Stimulated activated CD8-positive, alpha-beta memory T cell treated with anti-CD3 and anti-CD28 coated beads, Interleukin-7, amount 100 ng/mL, for 4 hours (primary cell): ENCODE measurements at places on chromosomes 2 and 18.

GRCh38 chr2:169776252-169776761 lies 22.4 kb upstream of the SSB start:
- DNase-seq, result no peak

GRCh38 chr2:86673986-86674670 lies 46.0 kb upstream of the RMND5A start:
- DNase-seq, result no peak

DNA sequence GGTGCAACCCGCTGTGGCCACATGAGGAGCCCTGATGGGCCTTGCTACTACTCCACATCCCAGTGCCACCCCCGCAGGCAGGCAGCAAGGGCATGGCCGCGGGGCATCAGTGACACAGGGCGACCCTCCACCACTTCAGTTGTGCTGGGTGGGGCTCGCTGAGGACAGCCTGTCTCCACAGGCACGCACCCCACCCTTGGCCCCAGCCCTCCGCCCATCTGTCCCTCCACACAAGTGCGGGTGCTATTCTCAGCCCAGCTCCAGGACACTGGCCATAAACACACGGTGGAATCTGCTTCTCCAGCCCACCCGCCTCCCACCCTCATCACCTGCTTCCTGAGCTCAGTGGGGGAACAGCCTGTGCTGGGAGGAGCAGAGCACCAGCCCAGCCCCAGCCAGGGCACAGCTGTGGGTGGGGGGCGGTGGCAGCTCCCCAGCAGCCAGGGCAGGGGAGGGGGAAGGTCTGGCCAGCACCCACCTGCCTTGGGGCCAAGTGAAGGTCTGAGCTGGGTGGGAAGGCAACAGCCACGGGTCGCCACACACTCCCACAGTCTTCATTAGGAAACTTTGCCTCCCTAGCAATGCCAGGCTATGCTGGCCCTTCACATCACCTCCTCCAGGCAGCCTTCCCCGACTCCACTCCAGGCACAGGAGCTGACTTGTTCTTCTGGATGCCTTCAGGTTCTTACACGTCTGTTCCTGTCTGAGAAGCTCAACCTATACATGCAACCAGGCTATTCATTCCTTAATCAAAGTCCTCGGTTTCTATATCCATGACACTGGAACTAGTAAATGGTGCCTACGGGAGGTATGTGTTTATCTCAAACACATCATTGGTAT lies 16.5 kb downstream of the BIN1 start:
- DNase-seq, result no peak

DNA sequence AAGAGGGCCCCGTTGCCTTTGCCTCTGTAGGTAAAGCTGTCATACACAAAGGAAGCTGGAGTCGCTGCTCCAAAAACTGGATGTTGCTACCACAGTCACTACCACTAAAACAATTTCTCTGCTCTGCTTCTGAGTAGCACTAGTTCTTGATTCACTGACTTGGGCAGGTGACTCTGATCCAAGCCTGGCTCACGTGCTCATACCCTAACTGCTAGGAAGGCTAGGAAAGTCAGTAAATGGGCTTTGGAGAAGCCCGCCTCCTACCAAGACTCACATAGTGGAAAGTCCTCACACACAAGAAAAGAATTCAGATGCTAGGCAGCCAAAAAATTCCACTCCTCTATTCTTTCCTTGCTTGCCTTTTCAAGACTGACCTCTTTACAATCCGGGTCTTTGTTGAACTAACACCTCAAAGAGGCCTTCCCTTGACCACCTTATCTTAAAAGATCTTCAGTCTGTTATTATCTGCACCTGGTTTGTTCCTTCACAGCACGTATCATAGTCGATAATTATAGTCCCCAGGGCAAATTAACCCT lies 11.4 kb upstream of the DYNC1I2 start:
- no peak for DNase-seq

- DNase-seq, result no peak
Observed at GRCh38 chr2:140526575-140526974, 1604.2 kb downstream of the LRP1B start.

GRCh38 chr2:9407363-9407811 lies 15.9 kb downstream of the ITGB1BP1 start:
- no peak for DNase-seq

DNA sequence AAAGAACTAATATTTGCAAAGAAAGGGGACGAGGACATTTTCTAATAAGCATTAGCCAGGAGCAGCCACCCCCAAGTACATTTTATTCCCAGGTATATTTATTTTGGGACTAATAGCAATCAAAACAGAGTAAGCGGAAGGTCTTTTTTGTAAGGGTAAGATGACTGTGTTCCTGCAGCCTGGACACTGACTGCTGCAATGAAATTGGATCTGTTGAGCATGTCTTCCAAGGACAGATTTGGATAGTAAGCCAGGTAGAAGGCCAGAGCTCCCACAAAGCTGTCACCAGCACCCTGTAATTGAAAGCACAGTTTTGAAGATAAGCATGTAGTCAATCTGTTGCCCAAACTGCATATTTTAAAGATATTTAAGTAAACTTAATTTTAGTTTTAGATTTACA lies 10.0 kb downstream of the MRPL33 start:
- DNase-seq, result no peak

DNA sequence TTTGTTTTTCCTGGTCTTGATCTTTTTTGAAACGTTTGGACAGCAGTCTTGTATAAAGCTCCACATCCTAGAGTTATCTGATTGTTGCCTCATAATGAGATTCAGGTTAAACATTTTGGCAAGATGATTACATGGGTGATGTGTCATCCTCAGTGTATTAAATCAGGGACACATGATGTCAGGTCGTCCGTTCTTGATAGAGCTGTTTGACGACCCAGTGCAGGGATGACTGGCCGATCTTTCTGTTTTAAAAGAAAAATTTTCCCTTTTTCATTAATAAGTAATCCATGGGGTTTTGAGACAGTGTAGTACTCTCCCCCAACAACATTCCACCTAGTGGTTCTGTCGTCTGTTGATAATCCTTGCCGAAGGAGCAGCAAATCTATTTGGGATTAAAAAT lies 44.5 kb upstream of the SERPINB2 start:
- no peak for DNase-seq

- no peak for DNase-seq
Observed at GRCh38 chr2:55585451-55586080, 31.9 kb downstream of the PPP4R3B start.

DNA sequence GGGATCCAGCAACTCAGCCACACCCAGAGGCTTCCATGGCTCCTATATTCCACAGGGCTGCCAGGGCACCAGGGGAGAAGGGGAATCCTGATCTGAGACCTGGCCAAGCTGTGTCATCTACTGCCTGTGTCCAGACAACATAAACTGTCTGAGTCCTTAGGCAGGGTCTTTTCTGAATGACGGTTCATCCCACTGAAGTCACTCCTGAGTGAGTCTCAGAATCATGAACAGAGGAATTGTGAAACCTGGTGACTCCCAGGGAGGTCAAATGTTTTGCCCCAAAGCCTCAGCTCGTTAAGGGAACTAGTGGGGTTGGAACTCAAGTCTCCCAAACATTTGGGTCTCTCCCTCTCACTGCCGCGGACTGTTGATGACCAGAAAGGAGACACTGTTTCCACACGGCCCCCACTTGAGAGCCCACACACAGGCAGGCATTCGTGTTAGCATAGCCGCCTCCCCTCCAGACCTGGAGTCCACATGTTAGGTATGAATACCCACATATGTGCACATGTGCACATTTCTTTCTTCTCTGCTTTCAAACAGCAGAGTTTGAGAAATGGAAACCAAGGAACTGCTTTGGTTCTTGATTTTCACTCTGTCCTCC lies 125.0 kb upstream of the MSH6 start:
- DNase-seq, result no peak

GRCh38 chr2:160208655-160209515 lies 8.8 kb upstream of the ITGB6 start:
- DNase-seq, result no peak

GRCh38 chr18:46449033-46449432 lies 208.0 kb downstream of the LOXHD1 start:
- no peak for DNase-seq

- DNase-seq, result no peak
Observed at GRCh38 chr2:50345701-50346591, 686.0 kb downstream of the NRXN1 start.

DNA sequence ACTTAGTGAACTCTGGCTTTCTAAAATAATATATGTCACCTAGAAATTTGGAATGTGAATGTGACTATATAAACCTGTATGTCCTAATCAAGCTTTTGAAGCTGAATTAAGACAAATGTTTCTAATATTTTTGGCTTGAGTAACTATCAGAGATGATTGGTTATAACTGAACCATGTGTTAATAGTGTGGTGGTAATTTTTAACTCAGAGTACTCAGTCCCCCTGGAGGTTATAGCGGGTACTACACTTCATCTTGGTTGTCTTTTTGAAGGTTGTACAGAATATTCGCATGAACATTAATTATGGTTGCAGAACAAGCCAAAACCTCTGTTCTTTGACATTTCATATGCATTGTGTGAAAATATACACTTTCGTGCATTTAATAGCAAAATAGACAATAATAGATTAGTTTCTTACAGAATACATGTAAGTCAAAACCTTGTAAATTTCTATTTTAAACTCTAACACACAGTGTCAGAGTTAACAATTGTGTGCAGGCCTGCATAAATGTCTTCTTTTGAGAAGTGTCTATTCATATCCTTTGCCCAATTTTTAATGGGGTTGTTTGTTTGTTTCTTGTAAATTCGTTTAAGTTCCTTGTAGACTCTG lies 86.0 kb downstream of the OSBPL6 start:
- DNase-seq, result no peak

- no peak for DNase-seq
Observed at GRCh38 chr2:42907835-42908234, 115.5 kb upstream of the HAAO start.

DNA sequence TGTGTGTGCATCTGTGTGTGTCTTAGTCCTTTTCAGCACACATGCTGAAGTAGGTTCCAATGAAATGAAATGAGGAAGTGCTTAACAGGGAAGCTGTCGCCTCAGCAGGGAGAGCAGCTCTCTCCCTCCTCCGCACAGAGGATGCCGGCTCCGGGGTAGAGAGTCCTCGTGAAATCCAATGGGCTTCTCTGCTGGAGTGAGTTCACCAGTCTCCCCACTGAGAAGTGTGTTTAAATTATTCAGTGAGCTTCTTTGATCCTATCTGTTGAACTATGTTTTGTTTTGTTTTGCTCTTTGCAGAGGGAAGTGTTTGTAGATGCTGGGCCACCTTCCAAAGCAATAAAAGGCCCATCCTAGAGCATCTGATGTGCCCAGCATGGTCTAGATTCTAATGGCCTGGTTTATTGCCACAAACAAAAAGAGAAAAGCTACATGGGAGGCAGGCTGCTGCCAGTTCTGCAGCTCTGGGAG lies 6.7 kb downstream of the PPP1R7 start:
- no peak for DNase-seq

- DNase-seq, result no peak
Observed at GRCh38 chr2:138708682-138709241, 71.4 kb downstream of the NXPH2 start.

GRCh38 chr2:20224716-20225293 lies at the start of gene SDC1:
Gene SDC1 (minus strand): TSS chr2:20225130. CDS start chr2:20224867, 263 bp downstream.
- DNase-seq, result no peak

DNA sequence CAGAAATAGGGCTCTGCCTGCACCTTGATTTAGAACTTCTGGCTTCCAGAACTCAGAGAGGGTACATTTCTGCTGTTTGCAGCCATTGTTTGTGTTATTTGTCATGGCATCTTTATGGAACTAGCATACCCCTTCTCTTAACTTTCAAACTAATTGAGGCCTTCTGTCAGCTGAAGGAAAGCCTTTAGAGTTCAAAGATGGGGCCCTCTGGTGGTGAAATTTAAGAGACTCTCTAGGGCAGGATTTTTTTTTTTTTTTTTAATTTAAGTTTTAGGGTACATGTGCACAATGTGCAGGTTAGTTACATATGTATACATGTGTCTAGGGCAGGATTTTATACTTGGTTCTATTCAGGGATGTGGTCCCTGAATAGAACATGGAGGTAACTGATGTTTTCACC lies 260.6 kb upstream of the LINC00305 start:
- DNase-seq, result no peak

DNA sequence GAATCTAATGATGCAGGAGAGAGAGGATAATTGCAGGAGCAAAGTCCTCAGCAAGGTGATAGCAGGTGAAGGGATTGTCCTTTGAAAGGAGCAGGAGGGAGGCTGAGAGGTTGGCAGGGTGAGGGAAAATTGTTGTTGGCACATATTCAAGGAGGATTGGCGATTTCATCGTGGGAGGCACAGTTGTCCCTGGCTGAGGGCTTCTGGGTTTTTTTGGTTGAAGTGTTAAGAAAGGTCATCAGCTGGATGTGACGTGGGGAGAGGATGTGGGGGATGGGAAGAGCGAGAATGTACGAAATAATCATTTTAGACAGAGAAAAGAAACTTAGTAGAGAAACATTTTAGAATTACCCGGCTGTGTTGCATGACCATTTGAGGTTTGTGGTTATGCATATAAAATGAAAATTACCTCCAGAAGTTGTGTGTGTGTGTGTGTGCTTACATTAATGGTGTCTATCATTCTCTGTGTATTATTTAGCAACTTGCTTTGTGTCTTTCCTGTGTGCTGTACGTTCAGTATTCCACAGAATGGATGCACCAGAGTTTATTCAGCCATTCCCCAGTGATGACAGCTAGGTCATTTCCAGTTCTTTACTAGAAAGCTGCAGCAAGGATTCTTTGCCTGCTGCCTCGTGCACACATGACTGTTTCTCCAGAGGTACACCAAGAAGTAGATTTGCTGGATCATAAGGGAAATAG lies 67.6 kb downstream of the SDC1 start:
- no peak for DNase-seq
